CD8-positive, alpha-beta memory T cell (primary cell): ENCODE measurements at places on chromosomes 13 and 19.

DNA sequence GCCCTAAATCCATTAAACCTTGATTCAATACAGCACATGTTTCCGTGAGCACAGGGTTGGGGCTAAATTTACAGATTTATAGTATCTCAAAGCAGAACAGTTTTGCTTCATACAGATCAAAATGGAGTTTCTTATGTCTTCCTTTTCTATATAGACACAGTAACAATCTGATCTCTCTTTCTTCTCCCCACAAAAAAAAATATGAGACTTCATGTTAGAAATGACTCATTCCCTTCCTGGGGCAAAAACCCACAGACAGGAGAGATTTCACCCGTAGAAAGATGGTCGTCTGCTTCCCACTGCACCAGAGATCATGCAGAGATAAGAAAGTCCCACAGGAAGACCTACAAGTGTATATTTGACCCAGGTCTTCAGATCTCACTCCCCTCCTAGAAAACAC, 7.7 kb upstream of the ZNF611 start:
- H3K4me1 ChIP-seq, result peaks cover 9% of the 10 kb centered on the region
- DNase-seq, result no peak
- no peak overlapping the region for H3K4me3 ChIP-seq
- no peaks in the 10 kb centered on the region for H3K36me3 ChIP-seq
- H3K27ac ChIP-seq, result no peak overlapping the region

GRCh38 chr13:40404967-40405716, 261.3 kb downstream of the FOXO1 start:
- no peak overlapping the region for H3K4me3 ChIP-seq
- H3K27me3 ChIP-seq, result no peaks in the 10 kb centered on the region
- peaks cover 9% of the 10 kb centered on the region for H3K4me1 ChIP-seq

GRCh38 chr19:610801-611480, 21.3 kb downstream of the HCN2 start:
- peak; percentile 46 for DNase-seq
- H3K4me1 ChIP-seq, result peaks cover 18% of the 10 kb centered on the region
- H3K36me3 ChIP-seq, result no peaks in the 10 kb centered on the region

DNA sequence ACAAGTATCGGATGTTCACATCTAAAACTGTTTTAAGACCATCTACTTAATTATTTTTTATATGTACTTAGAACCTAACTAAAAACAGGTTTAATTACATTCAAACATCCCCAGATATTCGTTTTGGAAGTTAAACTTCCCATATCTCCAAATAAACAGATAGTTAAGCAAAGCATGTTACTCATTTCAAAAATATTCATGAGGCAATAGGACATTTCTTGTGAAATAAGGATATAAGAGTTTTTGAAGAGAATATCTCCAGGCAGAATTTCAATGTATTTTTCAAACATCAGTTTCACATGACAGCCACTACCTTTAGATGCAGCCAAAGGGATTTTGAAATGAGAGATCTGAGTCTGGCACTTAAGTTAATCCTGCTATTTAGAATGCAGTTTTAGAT, 697.5 kb downstream of the SLITRK1 start:
- no peak overlapping the region for H3K27ac ChIP-seq
- no peak overlapping the region for H3K4me3 ChIP-seq
- H3K27me3 ChIP-seq, result no peaks in the 10 kb centered on the region
- no peaks in the 10 kb centered on the region for H3K36me3 ChIP-seq
- DNase-seq, result no peak

DNA sequence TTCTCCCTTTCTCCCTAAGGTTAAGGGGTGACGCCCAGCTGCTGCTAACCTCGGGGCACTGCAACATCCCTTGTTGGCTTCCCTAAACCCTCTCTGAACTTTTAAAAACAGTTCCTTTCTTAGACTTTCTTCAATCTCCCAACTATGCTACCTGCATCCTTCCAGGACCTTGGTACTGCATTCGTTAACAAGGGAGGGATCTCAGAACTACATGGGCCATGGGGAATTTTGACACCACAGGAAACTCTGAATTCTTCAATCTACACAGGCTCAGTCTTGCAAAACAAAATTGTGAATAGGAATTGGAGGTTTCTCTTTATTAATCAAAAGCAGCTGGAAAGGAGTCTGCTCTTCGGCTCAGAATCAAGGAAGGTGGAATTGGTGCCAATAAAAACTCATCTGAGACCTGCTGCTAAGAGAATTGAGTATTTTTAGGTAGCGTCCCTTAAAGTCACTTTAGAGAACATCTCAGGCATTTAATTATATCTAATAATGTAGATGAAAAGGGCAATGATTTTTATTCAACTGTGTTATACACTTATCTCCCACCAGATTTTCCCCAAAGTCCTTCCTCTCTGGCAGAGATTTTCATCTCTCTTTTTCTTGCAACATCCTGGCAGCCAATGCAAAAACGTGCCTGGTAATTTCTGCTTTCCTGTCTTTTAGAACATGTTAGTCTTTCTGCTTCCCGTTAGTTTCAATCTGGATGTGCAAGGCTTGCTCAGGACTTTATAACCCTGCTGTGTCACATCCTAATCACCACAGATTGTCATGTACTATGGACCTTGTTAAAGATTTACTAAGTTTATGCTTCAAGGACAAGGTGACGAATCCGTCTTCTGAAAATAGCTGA, 69.1 kb upstream of the SLC15A1 start:
- no peak for DNase-seq
- H3K27ac ChIP-seq, result no peak overlapping the region
- H3K27me3 ChIP-seq, result no peaks in the 10 kb centered on the region
- H3K4me1 ChIP-seq, result no peaks in the 10 kb centered on the region

DNA sequence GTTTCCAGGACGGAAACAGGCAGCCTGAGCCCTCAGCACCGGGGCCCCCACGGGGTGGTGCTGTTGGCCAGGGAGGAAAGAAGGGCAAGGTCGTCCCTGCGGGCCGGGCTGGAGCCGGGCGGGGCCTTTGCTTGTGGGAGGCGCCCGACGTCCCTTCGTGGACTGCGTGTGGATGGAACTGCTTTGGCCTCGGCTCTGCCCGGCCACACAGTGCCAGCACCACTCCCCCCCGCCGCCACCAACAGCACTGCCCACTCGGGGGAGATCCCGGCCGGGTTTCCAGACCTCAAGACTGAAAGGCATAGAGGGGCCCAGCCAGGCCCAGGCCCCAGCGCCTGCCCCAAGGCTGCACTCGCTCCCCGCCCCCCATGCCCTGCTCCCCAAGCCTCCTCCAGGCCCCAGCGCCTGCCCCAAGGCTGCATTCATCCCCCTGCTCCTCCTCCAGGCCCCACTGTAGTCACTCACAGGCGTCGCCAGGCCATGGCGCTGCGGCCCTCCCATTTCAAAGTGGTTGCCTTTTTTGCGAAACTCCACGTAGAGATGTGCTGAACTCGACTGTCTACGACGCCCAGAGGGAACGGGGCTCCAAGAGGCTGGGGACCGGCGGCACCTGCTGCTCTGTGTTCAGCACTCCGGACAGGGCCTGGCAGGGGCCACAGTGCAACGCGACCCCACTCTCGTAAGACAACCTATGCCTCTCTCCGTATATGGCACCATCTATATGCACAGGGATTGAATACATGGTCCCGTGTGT, 22.5 kb downstream of the C13orf46 start:
- no peak overlapping the region for H3K27ac ChIP-seq
- H3K4me3 ChIP-seq, result no peak overlapping the region
- H3K36me3 ChIP-seq, result peaks cover 18% of the 10 kb centered on the region
- no peaks in the 10 kb centered on the region for H3K27me3 ChIP-seq
- H3K4me1 ChIP-seq, result no peaks in the 10 kb centered on the region
